SIG-M5 (cell line): ENCODE measurements at places on chromosomes 2 and 18.

DNA sequence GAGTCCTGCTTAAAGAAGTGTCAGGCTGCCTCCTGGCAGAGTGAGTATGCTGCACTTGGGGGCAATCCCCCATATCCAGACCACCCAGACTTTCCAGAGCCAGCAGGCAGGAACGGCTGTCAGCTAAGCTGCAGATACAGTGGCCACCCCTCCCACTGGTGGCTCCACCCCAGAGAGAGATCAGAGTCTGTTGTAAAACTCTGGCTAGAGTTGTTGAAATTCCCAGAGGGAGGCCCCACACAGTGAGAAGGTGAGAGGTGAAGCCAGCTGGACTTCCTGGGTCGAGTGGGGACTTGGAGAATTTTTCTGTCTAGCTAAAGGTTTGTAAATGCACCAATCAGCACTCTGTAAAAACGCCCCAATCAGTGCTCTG, 533.8 kb upstream of the ACVR2A start:
- no peak for DNase-seq

- DNase-seq, result no peak
Observed at GRCh38 chr2:232527905-232528470, 2.0 kb downstream of the CHRND start.

DNA sequence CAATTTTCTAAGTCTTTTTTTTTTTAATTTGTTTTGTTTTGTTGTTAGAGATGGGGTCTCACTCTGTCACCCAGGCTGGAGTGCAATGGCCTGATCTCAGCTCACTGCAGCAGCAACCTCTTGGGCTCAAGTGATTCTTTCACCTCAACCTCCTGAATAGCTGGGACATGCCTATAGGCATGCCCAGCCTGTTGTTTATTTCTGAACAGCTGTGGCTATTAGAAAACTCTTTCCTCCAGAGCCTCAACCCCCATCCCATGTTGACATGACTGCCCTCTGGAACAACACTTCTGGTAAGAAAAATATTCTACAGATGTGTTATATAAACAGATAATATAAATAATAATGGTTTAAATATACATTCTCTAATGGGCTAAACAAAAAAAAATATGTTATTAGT, 44.4 kb upstream of the TWSG1 start:
- no peak for DNase-seq

DNA sequence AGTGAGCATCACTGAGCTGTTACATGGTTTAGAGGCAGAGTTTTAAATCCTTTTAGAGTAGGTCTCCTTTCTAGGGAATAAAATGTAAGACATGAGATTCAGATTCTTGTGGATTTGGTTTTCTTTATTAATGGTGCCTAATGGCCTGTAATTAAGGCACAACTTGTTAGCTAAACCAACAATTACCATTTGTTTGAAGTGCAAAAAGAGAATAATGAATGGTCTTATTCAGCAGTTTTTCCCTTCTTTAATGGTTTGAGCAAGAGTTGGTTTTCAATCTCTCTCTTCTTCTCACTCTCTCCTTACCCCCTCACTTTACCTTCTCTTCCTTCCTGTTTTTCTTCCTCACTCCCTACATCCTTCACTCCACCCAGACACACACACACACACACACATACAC, 312.2 kb upstream of the TRIB2 start:
- no peak for DNase-seq

DNA sequence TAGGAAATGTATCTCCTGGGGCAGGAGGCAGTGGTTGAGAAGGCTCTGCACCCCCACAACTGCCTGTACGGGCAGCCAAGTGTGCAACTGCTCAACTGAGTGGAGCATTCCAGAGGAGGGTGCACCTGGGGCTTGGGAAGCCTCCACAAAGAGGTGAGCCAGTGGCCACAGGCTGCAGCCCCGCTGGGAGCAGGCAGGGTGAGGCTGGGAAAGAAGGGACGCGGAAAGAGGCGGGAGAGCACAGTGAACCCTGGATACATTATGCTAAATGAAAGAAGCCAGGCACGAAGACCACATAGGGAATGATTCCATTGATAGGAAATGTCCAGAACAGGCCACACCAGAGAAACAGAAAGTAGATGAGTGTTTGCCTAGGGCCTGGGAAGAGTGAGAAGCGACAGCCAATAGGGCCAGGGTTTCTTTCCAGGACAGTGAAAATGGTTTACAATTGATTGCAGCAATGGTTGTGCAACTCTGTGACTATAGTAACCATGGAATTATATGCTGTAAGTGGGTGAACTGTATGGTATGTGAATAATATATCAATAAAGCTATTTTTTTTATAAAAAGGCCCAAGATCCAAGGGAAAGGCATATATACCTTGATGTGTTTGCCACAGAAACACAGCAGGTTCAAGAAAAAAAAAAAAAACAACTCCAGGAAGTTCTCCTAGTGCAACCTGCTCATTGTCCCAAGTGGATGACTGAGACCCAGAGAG, 82.4 kb downstream of the DDX1 start:
- no peak for DNase-seq

DNA sequence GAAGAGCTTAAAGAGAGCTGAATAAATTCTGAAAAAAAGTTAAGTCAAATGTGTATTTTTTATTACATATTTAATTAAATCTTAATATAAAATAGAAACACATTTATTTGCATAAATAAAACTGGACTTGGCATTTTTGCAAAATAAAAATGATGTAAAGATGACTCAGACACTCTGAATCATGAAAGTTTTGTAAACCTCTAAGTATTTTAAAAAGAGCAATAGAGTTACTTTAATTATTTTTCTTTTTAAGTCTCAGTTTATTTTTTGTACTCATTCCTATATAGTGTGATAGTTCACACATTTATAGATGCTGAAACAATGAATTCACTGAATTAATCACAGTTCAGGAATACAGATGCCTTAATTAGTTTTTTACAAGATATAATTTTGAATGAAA, 109.9 kb upstream of the DTNA start:
- DNase-seq, result no peak

DNA sequence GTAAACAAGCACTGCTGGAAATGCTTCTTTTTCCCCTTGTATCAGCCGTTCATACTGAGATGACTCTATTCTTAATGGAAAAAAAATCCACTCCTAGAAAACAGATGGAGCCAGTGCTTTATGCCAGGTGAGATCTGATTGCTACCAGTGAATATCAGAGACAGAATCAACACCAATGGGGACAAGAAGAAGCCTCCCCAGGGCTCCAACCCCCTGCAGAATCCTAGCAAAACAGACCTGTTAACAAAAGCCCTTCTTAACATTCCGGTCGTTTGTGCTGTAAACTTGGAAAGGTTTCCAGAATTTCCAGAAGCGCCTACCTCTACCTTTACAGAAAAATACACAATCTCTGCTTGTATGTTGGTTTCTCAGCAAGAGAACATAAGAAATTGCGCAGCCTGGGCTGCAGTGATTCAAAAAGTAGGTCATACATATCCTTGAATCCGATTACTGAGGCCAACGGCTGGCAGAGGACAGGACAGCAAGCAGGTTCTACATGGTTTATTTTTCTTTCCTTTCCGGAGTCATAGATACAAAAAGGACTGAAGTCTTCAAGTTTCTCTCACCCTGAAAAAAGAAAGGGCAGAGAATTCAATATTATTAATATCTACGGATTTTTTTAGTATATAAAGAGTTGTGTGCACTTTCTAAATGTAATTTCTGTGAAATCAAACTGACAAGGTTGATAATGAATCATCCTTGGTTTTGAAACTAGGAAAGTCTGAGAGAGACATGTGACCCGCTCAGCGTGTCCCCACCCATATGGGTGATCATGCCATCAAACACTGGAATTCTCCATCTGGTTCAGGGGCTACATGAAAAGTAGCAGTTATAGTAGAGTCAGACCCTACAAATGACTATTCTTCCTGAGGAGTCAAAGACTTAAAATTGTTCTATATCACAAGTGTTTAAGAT, 266.7 kb upstream of the MGAT5 start:
- DNase-seq, result no peak
